ENCODE measurements at places on chromosomes 4 and X. TPM values are rescaled to one million over a fixed set of nuclear protein-coding genes. Genes with fewer than 3 reads are reported as not detected.

GRCh38 chr4:176635372-176636261 is 157.1 kb downstream of the VEGFC start:
- DNase-seq: no peak

The RTL9 gene
- 0.08 TPM for total RNA-seq

DNA sequence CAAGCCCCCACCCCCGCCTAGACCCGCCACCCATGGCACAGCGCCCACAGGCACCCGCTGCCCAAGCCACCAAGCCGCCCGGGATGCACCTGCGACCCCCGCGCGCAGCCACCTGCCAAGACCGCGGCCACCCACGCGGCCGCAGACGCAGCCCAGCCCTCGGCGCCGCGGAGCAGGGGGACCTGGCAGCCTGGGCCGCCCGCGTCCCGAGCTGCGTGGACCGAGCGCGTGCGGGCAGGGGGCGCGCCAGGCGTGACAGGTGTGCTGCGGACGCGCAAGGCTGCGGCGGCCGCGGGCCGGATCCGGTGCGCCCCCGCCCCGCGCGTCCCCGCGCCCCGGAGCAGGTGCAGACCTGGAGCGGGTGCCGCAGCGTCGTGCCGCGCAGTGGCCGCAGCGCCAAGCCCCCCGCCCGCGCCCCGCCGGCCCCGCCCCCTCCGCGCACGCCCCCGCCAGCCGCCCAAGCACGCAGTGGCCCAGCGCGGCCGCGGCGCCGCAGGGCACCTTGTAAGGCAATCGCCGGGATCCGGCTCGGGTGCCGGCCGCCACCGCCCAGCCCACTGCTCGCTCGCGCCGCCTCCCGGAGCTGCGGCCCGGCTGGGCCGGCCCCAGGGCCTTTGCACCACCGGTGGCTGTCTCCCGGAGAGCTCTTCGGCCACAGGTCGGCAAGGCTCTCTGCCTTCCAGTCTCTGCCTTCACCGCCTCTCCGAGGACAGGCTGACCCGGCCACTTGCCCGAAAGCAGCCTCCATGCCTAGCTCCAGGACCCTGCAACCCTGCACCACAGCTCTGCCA is at the start of gene PNCK:
Gene PNCK, minus strand, starts transcription at position 386 of the 791 bp plus-strand sequence. CDS start 737 bp downstream, outside the sequence.
- no peak for DNase-seq

DNA sequence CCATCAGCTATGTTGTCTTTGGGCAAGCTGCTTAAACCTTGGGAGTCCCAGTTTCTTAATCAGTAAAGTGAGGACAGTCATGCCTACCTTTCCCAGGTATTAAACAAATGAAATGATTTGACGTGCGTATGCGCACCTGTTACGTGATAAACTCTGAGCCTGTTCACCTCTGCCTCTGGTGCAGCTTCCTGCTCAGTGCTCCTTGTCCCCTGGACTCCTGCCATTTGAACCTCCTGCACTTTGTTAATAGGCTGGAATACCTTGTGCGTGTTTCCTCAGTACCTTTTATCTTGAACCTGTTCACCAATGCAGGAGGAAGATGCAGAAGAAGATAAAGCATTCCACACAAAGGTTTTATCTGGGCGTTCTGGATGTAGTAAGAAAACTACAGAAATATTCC is 211.9 kb downstream of the CEP135 start:
- DNase-seq: no peak

The GATA1 gene
- total RNA-seq: 0.35 TPM

DNA sequence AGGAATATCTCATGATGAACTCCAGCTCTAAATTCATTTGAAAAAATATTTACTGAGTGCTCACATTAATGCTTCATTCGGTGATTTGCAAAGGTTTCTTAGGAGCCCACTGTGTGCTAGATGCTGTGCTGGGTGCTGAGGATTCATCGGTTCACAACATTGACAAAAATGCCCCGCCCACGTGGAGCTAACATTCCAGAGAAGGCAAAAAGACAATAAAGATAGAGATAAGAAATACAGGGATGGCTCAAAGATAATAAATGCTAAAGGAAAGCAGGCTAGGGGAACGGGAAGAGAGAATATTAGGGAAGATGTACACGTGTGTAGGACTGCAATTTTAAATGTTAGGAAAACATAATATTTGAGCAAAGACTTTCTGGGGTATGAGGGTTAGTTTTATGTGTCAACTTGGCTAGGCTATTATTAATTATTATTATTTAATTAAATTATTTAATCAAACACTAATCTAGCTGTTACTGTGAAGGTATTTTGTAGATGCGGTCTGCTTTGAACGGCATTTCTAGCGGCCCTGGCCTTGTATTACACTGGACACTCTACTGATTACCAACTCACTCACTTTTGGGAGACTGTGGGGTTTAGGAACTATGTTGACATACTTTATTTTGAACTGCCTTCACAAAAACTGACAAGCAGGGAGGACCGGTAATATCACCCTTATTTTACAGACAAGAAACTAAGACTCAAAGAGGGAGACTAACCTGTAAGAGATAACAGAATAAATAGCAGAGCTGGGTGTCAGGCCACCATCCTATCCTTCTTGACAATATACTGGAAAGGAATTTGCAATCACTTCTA is 61.9 kb upstream of the IRF2 start:
- no peak for DNase-seq

GRCh38 chrX:8647176-8647575 is 84.8 kb downstream of the ANOS1 start:
- no peak for DNase-seq

DNA sequence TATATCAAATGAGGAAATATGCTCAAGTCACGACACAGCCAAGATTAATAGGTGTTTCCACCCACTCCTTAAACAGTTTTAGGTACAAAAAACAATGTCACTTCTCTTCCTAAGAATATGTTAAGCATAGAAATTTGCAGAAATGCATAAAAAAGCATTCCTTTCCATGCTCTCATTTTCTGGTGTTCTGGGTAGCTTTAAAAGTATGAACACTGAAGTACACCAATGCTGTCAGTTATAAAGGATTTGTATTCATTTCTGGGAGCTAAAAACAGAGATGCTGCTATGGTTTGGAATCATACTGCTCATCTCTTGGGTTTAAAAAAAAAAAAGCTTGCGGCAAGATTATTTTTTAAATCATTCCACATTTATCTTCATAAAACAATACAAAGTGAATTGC is 20.8 kb downstream of the SH3RF1 start:
- no peak for DNase-seq

GRCh38 chr4:138113819-138114400 is 128.2 kb downstream of the SLC7A11 start:
- DNase-seq: no peak

The KIF4A gene
- 0.15 TPM for total RNA-seq

DNA sequence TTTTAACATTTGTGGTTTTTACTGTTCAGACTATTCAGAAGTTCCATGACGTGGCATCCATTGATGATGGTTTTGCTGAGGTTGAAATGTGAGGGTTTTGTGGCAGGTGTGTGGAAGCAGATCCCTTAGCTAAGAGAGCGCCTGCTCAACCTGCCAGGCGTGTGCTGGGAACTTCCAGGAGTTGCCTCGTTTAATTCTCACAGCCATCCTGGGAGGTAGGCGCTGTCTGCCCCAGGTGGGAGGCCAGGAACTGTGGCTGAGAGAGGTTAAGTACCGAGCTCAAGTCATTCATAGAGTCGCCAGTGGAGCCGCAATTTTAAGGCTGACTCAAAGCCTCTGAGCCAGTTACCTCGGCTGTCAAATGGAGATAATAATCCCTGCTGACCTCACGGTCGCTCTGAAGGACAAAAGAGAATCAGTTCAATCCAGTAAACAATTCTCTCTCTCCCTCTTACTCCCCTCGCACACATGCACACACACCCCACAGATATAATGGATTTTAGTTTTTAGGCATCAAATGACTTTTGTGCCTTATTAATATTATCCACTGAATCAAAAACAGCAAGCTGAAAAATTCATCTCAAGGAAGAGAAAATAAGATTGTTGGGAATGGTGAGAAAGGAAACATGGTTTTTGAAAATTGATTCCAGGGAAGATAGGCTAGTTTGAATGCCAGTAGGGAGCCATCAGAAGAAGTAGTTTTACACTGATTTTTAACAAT is 171.3 kb downstream of the PTTG2 start:
- no peak for DNase-seq

- no peak for DNase-seq
Observed at GRCh38 chr4:145663194-145663593, 16.8 kb upstream of the C4orf51 start.

DNA sequence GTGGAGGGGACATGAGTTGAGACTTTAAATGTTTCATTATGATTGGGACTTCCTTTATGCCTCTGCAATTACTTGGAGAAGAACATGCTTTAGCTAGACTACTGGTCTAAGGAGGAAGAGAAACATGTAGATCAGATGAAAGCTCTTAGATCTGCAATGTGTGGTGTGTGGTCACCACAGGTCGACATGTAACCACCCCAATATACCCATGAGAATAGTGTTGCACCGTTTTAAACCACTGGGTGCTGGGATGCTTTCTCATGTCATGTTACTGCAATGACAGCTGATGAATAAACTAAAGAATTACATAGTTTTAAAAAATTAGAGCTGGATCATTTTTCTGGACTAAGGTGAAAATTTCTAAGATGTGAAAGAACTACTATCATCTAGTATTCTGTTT is 1039.7 kb downstream of the RAPGEF2 start:
- DNase-seq: no peak

The PDE5A gene
- total RNA-seq: 0.53 TPM

The HTR2C gene
- total RNA-seq: not detected

The EBP gene
- 267 TPM for total RNA-seq

The ESX1 gene
- total RNA-seq: not detected

GRCh38 chr4:54654753-54655152 is 3.0 kb upstream of the KIT start:
- DNase-seq: no peak

DNA sequence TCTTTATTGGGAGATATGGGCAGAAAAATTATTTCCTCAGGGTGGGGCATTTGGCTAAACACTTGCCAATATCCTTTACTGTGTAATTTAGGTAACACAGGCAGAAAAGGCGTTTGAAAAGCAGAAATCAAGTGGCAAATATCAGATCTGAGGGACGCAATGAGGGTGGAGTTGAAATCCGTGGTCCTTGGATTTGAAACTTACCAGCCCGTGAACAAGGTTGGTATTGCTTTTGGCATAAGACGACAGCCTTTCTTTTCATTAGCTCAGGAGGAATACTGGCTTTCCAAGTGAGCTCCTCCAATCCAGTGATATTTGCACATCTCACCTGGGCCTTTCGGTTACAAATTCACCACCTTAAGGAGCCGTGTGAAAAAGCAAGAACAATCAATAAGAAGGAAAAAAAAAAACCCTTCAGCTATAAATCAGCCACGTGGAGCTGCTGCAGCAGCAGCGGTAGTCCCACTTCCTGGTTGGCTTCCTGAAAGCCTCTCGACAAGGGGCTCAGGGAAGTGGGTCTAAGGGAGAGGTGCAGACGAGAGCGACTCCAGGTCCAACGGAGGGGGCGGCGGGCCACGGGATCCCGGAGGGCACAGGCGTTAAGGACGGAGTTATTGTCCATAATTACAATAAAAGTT is 734 bp upstream of the GALNT7 start:
- peak; percentile 46 for DNase-seq

GRCh38 chr4:90528551-90528950 is 401.4 kb downstream of the CCSER1 start:
- no peak for DNase-seq

GRCh38 chr4:54067166-54067565 is 2.8 kb upstream of the CHIC2 start:
- no peak for DNase-seq

DNA sequence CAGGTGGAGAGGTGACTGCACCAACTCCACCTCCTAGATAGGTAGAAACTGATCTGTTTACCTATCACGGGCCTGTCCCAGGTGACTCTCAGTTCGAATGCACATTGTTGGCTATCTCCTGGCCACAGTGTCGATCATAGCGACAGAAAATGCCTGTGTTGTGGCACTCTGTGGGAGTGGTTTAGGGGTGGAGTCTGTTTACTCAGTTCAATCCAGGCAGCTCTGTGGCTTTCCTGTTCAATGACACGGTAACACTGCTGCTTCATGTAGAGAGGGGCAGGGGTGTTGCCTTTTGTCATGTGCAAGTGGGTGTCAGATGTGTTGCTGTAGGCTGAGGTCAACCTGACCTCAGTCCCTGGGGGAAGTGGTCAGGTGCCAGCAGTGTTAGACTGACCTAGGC is 1602.4 kb downstream of the TECRL start:
- no peak for DNase-seq

GRCh38 chr4:102403116-102403515 is 57.8 kb upstream of the SLC39A8 start:
- no peak for DNase-seq

The PAGE1 gene
- not detected for total RNA-seq

DNA sequence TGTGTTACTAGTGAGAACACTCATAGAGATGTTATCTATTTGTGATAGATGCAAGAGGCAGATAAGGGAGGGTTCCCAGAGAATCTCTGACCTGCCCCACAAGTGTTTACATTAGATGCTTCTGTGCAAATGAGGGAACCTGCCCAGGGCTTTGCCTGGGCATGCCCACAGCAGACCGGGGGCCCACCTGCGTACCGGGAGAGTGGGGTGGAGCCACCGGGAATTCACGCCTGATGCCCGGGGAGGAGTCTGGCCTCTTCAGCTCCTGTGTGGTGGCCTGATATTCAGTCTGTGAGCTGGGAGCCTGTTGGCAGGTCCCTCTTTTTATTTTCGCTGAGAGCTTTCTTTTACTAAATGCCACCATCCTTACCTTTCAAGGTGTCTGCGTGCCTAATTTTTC is 155.7 kb downstream of the SNCA start:
- no peak for DNase-seq

DNA sequence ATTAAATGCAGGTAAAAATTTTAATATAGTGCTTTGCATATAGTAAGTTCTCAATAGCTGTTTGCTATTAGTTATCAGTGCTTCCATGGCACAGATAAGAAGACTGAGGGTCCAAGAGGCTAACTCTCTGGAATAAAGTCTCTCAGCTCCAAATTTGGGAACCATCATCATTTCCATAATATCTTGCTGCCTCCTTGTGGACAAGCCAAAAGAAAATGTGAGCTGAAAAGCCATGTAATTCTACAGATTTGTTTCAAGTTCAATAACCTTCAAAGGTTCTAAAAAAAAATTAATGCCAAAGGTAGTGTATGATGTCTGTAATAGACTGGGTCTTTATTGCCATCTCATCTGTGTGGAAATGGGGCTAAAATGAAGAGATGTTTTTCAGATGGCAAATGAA is 136.9 kb upstream of the VCX start:
- DNase-seq: no peak

The FSTL5 gene
- total RNA-seq: 0.68 TPM
